ENCODE measurements at places on chromosomes 2 and 18. TPM values are rescaled to one million over a fixed set of nuclear protein-coding genes. Genes with fewer than 3 reads are reported as not detected.

Gene C2orf66
- total RNA-seq = not detected

Gene IL37
- not detected for total RNA-seq

Gene KIAA1328
- 13.1 TPM for total RNA-seq

Gene AUP1
- 83.6 TPM for total RNA-seq

Gene SOWAHC
- 56.8 TPM for total RNA-seq

Gene ACVR1C
- under 0.01 TPM for total RNA-seq

Gene UGT1A3
- not detected for total RNA-seq

Gene STON1
- total RNA-seq = 166 TPM

Gene GATA6
- total RNA-seq = 6.6 TPM

Gene METAP1D
- 3.1 TPM for total RNA-seq

Gene RAMP1
- 287 TPM for total RNA-seq

Gene MOGAT1
- total RNA-seq = not detected

- no peak for DNase-seq
Measured at GRCh38 chr2:241359481-241360045, 3.5 kb downstream of the FARP2 start.

GRCh38 chr2:39772086-39772811 lies 6.8 kb downstream of the THUMPD2 start:
- no peak for DNase-seq

DNA sequence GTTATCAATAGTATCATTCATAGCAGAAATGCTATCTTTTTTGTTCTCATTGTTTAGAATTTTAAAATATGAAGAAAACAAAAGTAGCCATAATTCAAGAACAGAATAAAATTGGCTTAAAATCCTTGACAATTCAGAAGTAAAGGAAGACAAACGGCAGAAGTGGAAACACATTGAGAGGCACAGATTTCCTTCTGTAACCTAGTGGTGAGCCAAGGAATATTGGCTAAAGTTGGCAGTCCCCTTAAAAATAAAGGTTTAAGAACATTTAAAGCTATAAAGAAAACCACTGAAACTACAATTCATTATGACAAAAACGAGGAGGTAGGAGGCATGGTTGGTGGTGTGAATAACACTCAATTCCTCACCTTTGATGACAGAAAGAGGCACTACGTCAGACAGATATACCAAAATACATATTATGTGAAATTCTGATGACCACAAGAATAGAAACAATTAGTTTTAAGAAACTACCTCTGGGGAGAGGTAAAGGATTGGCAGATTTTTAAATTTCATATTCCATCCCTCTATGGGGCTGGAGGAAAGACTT lies 42.3 kb downstream of the SFT2D3 start:
- DNase-seq = no peak

GRCh38 chr2:204692790-204693189 lies 147.5 kb downstream of the PARD3B start:
- no peak for DNase-seq

GRCh38 chr2:145302886-145303285 lies 783.0 kb upstream of the ZEB2 start:
- DNase-seq = no peak

DNA sequence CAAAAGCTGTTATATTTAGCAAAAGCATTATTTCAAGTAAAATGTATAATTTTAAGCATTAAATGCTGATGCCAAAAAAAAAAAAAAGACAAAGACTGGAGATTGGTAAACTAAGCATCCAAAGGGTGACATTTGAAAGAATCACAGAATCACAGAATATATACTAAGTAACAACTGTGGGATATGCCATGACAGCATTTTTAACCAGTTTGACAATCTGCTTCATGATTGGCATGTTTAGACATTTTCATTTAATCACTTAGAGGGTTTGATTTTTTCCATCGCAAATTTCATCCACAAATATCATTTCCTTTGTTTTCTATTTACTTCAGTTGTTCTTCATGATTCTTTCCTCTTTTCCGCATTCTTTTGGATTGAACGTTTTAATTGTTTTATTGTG lies 66.9 kb upstream of the TMEM18 start:
- DNase-seq = no peak

DNA sequence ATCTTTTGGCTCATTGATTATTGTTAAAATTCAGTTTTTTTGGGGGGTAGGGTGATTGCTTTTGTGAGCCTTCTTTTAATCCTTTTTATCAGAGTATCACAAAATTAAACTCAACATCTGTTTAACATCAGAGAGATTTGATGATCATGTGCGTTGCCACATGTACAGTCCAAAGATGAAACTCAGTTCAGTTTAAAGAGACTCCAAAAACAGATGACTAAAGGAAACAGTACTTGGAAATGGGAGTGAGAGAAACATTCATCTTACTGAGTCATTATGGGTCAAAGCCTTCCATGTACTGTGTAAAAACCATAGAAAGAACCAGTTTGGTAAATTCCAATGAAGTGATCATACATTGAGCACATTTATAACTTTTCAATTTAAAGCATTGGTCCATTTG lies 53.0 kb downstream of the LYPD6 start:
- DNase-seq = no peak

GRCh38 chr2:47346-47725 lies 1.0 kb upstream of the FAM110C start:
- no peak for DNase-seq

GRCh38 chr2:218229851-218230250 lies 12.9 kb downstream of the ARPC2 start:
- DNase-seq = no peak

- no peak for DNase-seq
Measured at GRCh38 chr18:59900222-59901128, 679 bp downstream of the PMAIP1 start.

DNA sequence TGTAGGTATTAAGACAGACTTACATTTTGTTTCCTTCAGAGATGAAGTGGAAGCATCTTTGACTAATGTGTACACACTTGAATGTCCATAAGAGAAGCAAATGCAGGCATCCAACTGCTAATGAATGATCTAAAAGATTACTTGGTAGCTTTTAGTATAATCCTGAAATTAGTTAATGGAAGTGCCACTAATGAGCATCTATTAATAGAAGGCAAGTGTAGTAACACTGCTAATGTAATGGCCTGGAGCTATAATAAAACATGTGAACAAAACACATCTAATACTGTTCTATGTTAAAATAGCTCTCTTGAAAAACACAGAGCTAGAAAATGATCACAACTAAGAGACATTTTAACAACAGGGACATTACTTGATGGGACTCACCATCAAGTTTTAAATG lies 225.3 kb downstream of the SLC8A1 start:
- DNase-seq = no peak

DNA sequence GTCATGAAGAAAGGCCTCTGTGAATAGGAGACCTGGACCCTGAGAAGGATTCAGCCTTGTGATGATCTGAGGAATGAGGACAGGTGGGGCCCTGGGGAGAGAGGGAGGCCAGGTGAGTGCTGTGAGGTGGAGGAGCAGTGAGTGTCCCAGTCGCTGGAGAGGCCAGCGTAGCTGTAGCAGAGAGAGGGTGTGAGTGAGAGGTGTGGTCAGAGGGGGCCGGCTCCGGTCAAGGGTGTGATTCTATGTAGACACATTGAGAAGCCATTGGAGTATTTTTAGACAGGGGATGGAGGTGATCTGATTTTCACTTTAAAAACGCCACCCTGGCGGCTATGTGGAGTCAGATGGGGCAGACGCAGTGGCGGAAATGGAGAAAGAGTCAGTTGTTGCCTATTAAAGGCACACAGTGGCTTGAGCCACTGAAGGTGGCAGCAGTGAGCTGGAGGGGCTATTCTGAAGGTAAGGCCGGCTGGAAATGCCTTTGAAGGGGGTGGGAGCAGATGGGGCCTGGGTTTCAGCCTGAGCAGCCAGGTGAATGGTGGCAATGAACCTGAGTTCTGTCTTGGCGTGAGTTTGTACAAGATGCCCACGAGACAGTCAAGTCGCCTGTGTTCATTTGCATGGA lies 55.6 kb downstream of the GREB1 start:
- DNase-seq = no peak

GRCh38 chr2:46256563-46257142 lies 40.6 kb upstream of the EPAS1 start:
- DNase-seq = no peak

GRCh38 chr2:165164201-165164600 lies 39.6 kb downstream of the SCN3A start:
- no peak for DNase-seq

- DNase-seq = no peak
Measured at GRCh38 chr2:240231838-240232244, 91.4 kb upstream of the OTOS start.

- DNase-seq = no peak
Measured at GRCh38 chr2:101398116-101398821, 11.0 kb upstream of the CREG2 start.

DNA sequence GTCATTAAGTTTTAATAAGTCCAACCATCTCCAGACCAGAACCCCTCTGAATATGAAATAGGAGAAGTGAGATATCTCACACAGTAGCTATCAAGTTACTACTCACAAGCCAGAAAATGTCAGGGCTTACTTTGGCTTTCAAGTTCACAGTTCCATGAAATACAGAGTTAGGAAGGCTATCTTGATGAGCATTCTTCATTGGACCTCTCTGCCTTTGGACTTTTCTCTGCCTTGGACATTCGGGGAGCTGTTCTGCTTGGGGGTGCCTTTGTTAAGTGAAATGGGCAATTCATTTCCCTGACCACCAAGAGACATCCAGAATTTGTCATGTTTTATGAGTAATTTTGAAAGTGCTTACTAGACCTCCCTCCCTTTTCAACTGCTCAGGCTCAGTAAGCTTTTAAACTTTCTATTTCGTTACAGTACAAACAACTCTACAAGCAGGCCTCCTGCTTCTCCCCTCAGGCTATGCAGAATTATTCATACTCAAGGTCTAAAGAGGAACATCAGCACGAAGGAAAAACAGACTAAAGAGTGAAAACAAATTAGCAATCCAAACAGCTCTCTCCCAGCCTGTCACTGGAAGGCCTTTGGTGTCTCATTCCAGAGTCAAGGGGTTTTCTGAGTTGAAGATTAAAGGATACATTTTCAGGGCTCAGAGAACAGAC lies 95.3 kb downstream of the MREG start:
- DNase-seq = no peak

GRCh38 chr18:63422864-63423304 lies 608 bp upstream of the VPS4B start:
- no peak for DNase-seq

DNA sequence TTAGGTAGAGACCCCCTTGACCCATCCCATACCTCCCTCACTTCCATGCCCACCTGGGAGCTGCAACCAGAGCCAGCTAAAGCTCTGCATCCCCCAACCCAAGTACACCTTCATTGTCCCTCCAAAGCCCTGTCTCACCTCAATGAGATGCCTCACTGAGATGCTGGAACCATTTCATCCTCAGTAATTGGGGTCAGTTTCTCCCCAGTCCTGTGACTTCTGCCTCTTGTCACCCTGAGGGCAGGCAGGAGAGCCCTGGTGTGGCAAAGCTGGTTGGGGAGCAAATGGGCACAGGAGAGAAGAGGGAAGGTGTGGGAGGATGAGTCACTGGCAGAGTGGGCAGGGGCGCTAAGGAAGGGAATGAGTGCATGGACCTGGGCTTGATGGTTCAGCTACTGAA lies 27.9 kb upstream of the NT5DC4 start:
- DNase-seq = no peak

- no peak for DNase-seq
Measured at GRCh38 chr2:11389052-11389420, 44.6 kb upstream of the ROCK2 start.

DNA sequence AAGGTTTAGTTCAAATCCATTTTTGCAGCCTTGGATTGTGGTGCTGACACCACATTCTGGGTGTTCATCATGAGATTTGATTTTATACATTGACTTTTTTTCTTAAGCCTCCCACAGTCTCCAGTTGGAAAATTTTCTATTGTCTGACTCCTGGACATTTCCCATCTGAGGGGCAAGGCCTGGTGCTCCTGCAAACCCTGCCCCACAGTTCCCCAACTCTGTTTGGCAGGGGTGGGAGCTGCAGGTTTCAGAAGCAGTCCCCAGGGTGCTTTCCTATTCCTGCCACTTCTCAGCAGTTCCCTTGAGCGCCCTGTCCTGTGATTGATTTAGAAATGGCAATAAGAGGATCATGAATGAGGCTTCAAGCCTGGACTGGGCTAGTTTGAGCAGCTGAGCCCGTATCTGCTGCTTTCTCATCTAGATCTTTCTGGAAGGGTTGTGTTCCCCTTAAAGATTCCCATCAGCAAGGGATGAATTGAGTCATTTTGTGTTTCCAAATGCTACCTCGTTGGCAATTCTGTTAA lies 77.0 kb downstream of the CIB4 start:
- DNase-seq = no peak

DNA sequence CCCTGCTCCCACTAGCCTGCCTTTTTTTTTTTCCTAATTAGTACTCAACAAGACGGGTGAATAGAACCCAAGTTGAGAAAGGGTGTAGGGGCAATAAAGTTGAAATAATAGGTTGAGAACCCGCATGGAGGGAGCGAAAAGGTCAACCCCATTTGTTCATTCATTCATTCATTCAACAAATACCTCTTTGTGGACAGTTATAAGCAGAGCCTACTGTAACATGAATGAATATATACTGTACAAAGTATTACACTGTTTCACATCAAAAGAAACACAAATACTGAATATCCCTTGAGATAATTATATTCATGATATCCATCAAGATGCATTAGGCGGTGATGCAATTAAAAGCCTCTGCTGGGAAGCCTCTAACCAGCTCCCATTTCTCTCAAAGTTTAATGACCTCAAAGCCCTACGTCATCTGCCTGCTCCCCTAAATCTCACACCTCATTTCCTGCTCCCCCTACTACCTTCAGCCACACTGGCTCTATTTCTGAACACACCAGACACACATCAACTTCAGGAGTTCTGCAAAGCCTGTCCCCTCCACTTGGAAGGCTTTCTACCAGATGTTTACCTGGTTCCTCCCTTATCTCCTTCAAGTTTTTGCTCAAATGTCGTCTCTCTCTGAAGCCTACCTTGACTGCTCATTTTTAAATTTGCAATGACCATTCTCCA lies 1.4 kb upstream of the NBAS start:
- DNase-seq = no peak

DNA sequence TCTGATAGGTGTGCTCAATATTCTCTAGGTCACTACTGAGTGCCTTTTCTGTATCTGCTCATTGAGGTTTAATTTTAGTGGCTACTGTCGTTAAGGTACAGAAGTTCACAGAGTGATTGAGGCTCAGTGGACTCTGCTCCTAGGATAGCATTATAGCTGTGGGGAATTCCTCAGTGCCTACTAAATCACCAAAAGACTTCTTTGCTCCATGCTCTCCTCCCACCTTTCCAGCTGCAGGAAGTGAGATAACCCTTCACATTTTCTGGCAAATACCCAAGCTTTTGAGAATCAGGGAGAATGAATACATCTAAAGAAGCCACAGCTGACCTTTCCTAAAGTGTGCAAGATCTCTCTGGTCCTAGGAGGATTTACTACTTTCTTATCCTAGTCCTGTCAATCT lies 95.2 kb upstream of the FSIP2 start:
- no peak for DNase-seq

Measured in esophagus muscularis mucosa (tissue), 4 donors.